ENCODE measurements at places on chromosomes 1 and 21.
A peak's percentile ranks its signal among the peaks of the same experiment; 100 is the strongest.

GRCh38 chr1:203271962-203272632, 33.2 kb upstream of the BTG2 start:
- DNase-seq: no peak

DNA sequence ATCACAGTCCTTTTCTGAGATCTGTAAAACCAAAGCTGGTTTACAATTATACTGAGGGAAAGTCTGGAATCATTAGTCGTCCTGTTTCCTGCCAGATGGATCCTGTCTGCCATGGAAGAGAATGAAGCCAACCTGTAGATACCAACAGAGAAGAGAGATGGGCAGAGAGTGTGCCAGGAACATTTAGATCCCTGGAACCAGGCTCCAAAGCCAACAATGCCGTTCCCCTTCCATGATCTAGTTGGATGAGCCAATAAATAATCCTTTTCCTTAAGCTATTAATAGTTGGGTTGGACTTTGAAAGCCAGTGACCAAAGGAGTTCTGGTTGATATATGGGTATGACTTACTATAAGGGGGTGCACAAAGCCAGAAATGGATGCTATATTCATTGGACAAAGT, 15.0 kb downstream of the CAPN8 start:
- DNase-seq: no peak

GRCh38 chr1:44631333-44631646, 43.0 kb downstream of the TMEM53 start:
- no peak for DNase-seq

- no peak for DNase-seq
Observed at GRCh38 chr1:167955915-167956314, 19.0 kb upstream of the MPC2 start.

DNA sequence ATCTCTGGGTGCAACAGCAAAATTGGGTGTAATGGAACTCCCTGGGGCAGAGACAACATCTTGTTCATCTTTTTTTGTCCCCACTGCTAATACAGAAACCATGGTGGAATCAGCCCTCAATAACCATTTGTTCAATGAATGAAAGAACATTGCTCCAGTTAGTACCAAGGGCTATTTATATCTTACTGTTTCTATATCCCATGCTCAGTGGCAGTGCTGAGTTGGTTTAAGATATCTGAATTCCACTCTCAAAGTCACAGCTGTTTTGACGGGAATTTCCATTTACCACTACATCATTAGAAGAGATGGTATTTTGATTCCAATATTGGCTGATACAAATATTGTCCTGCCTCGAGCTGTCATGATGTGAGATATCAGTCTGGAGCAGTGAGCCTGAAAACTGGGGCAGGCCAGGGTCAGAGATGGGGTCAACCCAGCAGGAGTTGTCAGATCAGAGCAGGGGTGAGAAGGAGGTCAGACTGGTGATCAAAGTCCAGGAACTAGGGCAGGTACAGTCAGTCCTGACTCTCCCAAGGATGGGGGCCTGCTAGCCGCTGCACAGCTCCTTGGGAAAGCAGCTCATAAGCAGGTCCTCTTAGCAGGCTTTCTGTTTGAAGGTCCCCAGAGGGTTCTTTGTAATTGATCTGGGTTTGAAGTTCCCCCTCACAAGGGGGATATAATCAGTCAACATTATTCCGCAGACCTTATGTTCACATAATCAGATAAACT, 5.8 kb upstream of the PHC2 start:
- DNase-seq: no peak

GRCh38 chr1:44790968-44791801, 3.2 kb upstream of the BEST4 start:
- DNase-seq: no peak

DNA sequence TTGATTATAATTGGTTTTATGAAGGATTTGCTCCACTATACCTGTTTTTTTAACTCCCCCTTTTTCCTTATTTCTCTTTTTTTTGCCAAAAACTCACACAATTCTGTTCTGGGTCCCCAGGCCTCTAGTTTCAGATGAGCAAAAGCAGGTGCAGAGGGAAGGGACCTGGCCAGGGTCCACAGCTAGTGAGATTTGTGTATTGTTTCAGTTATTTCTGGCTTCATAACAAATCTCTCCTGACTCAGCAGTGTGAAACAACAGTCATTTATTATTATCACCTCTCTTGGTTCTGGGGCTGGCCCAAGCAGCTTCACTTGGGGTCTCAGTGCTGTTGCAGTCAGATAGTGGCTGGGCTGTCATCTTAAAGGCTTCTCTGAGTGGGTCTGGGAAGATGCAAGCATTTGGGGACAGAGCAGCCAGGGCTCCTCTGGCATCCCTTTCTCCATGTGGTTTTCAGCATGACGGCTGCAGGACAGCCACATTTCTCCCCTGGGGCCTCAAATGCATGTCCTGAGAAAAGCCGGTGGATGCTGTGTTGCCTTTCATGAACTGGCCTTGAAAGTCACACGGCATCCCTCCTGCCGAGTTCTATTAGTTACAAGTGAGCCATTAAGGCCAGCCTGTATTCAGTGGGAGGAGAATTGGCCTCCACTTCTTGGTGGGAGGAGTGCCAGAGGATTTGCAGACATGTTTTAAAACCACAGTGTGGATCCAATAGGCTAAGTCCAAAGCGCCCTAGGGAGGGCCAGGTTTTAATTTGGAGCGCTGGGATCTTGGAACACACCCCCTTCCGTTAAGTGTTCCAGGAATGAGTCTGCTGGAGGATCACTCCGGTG, 137.1 kb downstream of the CAMTA1 start:
- no peak for DNase-seq

GRCh38 chr1:60765204-60765603, 317.2 kb upstream of the NFIA start:
- peak; percentile 77 for DNase-seq

DNA sequence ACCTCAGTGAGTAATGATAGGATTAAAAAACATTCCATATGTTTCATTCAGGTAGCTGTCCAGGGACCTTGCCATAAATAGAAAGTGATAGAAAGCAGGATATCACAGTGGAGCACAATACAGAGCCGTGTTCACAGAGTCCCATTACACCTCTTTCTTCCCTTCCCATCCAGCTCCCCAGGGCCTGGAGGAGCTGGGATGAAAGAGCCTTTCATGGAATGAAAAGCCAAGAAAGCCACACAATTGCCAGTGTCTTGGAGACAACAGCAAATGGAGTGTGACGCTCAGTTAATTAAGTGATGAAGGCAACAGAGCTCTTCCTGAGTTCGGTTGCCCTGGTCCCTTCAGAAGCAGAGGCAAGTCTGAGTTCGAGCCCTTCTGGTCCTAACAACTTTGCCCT, 387.3 kb upstream of the PLXNA2 start:
- no peak for DNase-seq

GRCh38 chr1:19254416-19254815, 2.8 kb downstream of the MRTO4 start:
- DNase-seq: no peak

- DNase-seq: no peak
Observed at GRCh38 chr1:37047542-37047941, 13.2 kb upstream of the GRIK3 start.

GRCh38 chr1:85406081-85406480, 58.9 kb downstream of the DDAH1 start:
- no peak for DNase-seq

- no peak for DNase-seq
Observed at GRCh38 chr1:180236698-180237509, 6.8 kb downstream of the LHX4 start.

DNA sequence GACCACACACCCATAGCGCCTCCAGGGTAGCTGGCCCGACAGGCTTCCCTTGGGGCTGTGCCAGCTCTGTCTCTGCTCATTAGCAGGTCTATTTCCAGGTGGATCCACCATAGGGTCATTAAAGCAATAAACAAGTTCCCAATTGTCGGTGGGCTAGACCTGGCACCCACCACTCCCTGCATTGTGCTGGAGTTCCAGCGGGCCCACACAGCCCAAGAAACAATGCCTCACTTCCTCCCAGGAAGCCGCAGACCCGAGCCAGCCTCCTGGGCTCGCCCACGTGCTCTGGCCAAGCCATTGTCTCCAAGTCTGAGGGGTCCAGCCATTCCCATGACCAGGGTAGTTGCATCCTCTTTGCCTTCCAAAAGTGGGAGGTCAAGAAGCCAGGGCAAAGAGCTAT, 27.5 kb upstream of the SOX13 start:
- no peak for DNase-seq

DNA sequence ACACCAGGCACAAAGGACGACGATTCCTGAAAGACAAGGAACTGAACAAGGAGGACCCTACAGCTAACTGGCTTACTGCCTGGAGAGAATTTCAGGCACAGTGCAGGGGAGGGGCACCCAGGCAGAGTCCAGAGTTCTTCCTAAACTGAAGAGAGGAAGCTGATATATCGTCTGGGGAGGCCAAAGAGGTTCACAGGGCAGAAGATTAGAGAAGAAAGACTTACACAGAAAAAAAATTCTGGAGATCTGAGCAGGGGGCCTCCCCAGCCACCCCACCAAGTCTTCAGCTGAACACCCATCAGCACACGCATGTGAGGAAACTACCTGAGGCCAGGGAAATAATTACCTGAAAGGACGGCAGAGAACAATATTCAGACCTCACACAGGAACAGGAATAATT, 24.6 kb downstream of the SORT1 start:
- no peak for DNase-seq

DNA sequence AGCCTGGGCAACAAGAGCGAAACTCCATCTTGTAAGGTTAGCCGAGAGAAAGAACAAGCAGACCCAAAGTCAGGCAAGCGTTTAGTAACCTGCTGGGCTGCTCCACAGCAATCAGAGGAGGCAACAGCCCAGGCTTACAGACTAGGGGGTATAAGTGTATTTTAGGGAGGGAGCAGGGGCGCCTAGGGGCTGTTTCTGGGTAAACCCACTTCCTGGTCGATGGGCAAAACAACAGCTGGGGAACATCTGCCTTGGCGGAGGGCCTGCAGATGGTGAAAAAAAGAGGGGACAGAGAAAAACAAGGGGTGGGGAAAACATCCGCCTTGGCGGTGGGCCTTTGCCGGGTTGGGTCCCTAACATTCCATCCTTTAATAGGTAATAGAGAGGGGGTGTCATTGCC, 5.2 kb downstream of the TAS1R1 start:
- no peak for DNase-seq

GRCh38 chr1:81379430-81379829, 421.3 kb upstream of the ADGRL2 start:
- DNase-seq: no peak

DNA sequence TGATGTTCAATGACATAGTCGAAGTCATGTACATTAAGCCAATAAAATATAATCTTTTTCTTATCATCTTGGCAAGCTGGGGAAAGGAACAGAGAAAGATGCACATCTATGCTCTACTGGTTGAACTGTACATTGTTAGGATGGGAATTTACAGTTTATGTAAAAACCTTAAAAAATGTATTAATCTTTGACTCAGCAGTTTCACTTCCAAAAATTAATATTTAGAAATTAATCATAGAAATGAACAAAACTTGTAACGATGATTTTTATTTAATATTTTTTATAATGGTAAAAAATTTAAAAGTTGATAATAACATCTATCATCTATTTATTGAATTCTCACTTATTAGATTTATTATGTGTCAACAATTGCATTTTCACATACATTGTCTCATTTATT, 5.7 kb upstream of the C1orf141 start:
- no peak for DNase-seq

DNA sequence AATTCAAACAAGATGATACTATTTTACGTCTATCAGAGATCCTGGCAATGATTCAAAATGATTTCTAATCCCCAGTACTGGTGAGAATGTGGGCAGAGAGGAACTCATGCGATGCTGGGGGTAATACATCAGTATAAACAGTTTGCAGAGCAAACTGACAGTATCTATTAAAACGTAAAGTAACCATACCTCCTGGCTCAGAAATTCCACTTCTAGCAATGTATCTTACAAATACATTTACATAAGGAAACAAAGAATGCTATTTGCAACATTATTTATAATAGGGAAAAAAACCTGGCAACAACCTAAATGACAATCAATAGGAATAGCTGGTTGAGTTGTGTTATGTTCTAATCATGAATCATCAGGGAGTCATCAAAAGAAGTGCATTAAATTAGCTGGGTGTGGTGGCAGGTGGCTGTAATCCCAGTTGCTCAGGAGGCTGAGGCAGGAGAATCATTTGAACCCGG, 15.9 kb downstream of the RCAN1 start:
- no peak for DNase-seq

- peak; percentile 71 for DNase-seq
Observed at GRCh38 chr1:36486439-36487335, 4.0 kb upstream of the CSF3R start.

- no peak for DNase-seq
Observed at GRCh38 chr1:32275424-32275823, 16.5 kb upstream of the HDAC1 start.

DNA sequence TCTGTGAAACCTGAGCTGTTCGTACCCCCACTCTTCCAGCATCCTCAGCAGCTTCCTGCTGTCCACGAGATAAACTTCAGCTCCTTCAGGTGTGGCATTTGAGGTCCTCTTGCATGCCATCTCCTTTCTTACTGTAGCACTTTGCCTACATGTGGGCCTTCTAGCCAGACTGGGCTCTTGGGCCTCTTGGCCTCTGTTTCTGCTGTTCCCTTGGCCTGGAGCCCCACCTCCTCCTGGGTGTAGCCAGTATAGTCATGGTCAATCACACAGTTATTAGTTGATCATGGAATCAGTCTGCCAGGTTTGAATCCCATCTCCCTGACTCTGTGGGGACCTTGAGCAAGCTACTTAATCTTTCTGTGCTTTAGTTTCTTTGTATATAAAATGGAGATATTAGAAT, 26.4 kb downstream of the TMEM53 start:
- no peak for DNase-seq

GRCh38 chr1:176541663-176542062, 78.7 kb downstream of the PAPPA2 start:
- no peak for DNase-seq

DNA sequence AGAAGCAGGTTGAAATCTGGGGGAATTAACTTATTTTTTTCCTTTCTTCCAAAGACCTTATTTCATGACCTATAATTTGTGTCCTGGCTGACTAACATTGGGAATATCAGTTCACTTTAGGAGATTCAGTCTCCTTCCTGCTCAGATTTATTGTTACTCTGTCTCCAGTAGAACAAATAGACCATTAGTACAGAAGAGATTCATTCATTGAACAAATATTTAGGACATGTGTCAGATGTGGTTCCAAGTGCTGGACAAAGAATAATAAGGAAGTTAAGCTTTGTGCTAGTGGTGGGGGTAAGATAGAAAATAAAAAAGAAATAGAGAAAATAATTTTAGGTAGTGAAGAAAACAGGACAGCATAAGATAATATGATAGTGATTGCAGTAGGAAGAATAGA, 20.3 kb downstream of the ZMYM4 start:
- no peak for DNase-seq

DNA sequence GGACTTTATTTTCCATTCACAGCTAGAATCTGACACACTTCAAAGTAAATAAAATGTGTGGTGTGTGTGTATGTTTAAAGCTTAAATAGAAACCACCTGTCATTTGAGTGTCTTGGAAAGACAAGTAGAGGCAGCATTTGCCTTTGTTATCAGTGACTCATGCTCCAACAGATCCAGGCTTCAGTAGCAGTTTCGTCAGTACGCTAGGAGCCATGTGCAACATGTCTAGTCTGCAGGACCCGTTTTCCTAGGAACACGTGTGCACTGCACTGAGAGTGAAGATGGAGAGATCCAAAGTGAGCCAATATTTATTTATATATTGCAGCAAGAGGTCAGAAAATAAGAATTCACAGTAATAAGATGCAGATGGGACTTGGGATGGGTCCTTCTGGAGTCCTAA, 41.8 kb downstream of the SGIP1 start:
- no peak for DNase-seq
